T-helper 2 cell (primary cell): ENCODE measurements at places on chromosomes 2 and 18.

- no peak for DNase-seq
Measured at GRCh38 chr2:134505446-134505845, 213.4 kb downstream of the TMEM163 start.

- DNase-seq, result no peak
Measured at GRCh38 chr18:49768051-49768391, 45.3 kb downstream of the ACAA2 start.

DNA sequence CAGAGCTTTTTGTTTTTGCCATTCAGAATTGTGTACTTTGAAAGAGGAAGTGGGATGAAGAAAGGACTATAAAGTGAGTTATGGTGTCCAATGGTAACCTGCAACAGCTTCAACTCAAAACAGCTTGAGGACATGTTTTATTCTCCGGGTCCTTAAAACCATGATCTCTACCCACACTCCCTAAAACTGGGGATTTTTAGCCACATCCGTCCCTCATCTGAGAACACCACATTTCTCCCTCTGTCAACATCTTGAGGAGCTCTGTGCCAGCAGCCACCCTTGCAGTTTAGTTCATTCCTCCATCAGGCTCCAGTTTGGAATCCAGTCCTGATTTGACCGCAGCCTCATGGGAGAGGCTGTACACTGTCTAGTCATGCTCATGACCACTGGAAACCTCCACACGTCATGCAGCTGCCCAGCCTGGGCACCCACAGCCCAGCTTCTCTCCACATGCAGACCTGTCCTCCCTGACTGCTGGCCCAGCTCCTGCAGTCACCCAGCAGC is 62.6 kb downstream of the C18orf63 start:
- DNase-seq, result no peak

- DNase-seq, result no peak
Measured at GRCh38 chr2:45626387-45627221, 15.5 kb upstream of the SRBD1 start.

DNA sequence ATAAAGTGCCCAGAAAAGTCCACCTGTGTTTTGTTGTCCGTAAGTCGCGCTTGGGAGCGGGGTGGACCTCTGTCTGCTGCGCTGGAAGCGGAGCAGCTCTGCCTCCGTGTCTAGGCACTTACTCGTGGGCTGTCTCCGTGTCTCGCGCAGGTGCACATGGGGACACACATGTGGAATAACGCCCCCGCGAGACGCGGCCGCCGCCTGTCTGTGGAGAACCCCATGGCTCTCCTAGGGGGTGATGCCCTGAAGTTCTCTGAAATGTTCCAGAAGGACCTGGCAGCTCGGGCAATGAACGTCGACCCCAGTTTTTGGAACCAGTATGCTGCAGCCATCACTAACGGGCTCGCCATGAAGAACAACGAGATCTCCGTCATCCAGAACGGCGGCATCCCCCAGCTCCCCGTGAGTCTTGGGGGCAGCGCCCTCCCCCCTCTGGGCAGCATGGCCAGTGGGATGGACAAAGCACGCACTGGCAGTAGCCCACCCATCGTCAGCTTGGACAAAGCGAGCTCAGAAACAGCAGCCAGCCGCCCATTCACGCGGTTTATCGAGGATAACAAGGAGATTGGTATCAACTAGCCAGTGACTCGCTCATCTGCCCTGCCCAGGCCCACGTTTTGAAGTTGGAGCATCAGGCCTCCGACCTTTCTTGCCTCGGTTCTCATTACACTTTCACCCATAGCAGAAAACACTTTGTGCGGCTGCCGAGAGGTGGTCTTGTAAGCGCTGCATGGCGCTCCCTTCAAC is 17.3 kb downstream of the SALL3 start:
- no peak for DNase-seq

DNA sequence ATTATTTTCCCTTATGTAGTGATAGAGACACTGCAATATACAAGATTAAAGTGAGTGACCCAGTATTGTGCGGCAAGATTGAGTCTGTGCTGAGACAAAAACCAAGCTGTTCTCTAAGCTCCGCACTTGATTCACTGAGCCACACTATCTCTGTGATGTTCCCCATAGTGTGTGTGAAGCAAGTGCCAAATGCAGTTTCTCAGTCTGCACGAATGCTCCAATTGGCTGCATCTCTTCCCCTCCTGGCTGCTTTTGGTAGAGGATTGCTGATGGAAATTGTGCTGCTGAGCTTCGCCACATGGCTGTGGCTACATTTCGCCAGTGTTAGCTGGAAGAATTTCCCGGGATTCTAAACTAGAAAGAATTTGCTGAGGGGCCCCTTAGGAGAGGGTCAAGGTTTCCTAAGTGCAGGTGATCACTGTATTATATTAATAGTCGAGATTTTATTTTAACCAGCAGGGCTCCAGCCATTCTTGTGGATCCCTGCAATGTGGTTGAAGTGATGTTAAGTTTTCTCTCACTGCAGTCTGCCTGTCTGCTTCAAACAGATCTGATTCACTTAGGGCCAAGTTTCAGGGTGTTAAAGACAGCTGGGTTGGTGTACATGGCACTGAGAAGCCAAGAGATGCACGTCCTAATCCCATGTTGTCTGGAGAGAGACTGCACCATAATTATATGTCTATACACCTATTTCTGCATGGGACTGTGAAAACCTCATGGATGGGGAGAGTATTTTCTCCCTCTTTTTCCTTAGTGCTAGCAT is 317.2 kb downstream of the DCC start:
- no peak for DNase-seq
